ENCODE measurements at places on chromosomes 5 and 9.

GRCh38 chr5:55694152-55694830 is 17.8 kb downstream of the SLC38A9 start:
- no peak for DNase-seq

DNA sequence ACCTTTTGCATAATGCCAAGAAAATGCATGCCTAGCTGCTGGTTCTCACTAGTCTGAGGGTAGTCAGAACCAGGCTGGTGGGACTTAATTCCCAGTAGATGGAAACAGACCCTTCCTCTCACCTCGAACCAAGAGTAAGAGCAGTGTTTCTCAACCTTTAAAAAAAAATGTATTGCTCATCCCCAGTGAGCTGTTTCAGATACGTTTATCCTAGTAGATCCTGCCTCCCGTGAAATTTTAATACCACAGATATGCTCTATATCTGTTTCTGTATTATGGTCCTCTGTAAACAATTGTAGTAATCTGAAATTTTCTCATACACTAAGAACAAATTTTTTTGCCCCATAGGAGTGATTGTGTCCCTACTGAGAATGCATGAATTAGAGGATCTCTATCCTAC is 86.2 kb downstream of the TEK start:
- no peak for DNase-seq

DNA sequence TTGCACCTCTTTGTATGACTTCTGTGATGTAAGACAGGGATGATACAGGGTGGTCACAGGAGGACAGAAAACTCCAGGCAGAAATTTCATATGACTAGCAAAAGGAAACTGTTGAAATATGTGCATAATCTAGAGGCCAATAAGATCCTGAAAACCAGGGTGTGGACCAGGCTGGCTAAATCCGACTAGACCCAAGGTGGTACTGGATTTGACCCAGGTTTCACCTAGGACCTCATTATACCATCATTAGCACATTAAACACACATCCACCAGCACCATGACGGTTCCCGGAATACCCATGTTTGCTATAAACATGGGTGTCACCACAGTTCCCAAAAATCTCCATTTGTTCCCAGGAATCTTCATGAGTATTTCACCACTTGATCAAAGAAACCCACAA is 517.1 kb downstream of the ZNF608 start:
- DNase-seq = no peak

DNA sequence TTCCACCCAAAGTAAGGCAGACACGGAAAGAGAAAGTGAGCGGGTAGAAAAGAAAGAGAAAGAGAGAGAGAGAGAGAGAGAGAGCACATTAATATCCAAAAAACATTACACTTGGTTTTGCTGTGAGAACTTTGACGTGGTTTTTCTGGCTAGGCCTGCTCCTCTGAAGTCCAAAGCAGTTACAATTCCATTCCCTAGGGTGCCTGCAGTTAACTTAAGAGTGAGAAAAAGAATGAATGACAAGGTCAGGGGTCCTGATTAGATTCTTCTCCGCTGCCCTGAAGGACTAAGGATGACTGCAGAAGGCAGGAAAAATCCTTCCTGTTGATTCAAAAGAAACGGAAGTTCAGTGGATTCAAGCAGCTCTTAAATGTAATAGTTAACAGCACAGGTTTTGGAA is 589.8 kb downstream of the PRELID2 start:
- no peak for DNase-seq

DNA sequence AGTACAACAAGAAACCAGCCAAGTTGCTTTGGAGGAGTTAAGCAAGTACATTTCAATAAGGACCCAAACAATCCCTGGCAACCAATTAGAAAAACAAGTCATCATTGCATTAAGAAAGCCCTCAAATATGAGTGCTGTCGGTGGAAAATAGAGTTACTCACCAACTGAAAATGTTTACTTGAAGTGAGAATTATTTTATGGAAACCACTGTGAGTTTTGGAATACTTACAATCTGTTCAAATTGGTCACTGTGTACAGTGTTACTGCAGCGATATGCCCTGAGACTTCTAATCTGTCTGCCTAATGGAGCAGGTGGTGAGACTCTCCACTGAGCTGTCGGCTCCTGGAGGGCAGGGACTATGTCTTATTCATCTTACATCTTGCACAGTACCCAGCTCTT is 1073.2 kb upstream of the DMAC1 start:
- no peak for DNase-seq

DNA sequence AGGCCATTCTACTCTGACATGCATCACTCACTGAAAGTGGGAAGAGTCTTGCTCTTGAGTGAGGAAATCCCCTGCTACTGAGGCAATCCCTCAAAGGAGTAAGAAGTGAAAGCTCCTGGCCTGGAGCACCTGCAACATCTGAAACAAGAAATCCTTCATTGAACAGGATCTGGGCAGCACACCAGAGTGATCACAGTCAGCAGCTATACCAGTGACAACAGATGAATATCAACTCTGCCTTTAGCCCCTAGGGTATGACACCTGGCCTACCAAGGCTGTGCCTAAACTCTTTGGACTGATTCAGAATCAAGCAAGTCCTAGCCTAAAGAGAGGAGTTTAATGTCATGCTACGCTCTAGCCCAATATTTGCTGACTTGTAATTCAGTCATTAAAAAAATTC is 156.2 kb upstream of the CCDC152 start:
- no peak for DNase-seq

DNA sequence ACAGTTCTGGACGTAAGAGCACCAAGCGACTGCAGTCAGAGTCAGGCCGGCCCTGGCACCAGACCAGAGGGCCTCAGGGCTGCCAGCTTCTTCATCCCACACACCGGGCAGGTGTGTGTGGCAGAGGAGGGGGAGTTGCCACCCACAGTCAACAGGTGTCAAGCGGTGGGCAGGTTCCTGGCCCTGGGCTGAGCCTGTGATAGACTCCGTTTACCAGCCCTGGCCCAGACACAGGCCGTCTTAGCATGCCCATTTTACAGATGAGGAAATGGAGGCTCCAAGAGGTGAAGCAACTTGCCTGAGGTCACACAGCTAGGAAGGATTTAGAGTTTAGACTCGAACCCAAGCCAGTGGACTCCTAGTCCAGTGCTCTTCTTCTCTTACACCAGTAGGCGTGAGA is 71.8 kb downstream of the HMCN2 start:
- no peak for DNase-seq

- DNase-seq = no peak
Observed at GRCh38 chr5:102902135-102902448, 147.0 kb downstream of the PAM start.

GRCh38 chr5:14572385-14572784 is 9.2 kb upstream of the OTULINL start:
- no peak for DNase-seq

DNA sequence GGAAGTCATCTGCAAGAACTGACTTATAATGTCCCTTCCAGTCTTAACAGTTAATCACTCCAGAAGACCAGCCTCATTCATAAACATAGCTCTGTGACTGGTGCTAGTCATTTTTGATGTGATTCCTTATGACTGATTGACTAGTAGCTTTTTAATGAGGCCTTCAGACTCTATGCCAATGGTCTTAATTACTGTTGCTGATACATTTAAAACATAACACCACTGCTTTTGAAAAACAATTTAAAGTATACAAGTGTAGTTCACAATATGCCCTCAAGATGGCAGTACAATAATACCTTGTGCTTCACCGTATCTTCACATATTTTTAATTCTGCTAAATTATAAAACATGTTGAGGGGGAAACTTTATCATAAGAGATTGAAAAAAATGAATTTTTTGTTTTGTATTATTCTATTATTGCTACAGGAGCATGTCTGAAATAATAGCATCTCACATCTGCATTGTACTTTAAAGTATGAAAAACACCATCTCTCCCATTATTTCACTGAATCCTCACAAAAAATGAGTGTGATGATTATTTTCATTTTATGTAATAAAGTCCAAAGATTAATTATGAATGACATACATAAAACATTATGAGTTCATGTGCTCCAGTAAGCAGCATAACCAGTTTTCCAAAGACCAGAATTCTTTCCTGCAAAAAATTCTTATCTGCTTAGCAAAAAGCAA is 55.2 kb upstream of the SHISAL2B start:
- no peak for DNase-seq

- peak; percentile 72 for DNase-seq
Observed at GRCh38 chr9:135864447-135865049, 42.8 kb downstream of the CAMSAP1 start.

DNA sequence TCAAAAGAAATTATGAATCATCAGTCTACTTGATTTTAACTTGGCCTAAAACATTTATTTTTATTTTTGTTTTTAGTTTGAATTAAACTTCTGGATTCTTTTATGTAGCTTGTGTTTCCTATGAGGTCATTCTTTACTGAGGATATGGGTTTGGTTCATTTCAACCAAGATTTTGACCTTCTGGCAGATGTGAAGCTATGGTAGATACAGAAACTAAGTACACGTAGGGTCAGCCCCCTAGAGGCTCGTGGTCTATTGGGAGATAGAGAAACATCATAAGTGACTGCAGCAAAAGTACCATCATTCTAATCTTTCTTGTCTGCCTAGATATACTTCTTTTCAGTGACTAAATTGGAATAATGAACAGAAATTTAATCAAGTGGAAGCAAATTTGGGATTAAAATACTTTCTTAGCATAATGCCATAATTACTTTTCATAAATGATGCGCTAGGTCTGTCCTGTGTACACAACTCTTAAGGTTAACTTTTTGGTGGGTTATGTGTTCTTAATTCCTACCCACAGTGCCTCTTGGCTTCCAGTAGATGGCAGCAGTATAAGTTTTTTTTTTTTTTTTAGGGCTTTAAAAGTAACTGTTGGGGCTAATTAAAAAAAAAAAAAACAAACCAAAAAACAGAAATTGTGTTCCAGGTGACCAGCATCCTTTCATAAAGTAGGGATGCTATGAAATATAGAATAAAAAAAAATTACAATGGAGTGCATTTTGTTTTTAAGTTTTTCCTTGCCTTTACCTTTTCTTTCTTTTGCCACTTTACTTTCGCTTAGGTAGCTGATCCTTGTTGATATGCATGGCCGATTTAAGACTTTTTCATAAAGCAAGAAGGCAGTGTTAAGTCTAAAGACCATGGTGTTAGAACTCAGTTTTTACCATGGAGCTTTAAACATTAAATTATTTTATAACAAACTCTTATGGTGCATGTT is 49.9 kb downstream of the LRRTM2 start:
- DNase-seq = no peak

DNA sequence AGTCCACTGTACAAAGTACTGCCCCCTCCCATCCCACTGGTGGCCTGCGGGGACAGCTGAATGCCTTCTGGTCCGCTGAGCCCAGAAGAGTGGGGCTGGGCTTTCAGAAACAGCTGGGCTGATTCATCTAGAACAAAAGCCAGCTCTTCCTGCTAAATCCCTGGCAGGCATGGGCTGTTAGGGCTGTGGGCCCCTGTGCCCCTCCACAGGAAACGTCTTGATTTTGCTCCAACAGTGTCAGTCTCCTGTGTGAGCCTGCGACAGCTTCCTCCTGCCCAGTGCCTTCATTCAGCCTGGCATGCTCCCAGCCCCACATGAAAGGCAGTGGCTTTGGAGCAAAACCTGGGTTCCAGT is 6.9 kb upstream of the GSN start:
- peak; percentile 36 for DNase-seq

GRCh38 chr5:123144096-123144495 is 55.1 kb downstream of the PRDM6 start:
- no peak for DNase-seq

DNA sequence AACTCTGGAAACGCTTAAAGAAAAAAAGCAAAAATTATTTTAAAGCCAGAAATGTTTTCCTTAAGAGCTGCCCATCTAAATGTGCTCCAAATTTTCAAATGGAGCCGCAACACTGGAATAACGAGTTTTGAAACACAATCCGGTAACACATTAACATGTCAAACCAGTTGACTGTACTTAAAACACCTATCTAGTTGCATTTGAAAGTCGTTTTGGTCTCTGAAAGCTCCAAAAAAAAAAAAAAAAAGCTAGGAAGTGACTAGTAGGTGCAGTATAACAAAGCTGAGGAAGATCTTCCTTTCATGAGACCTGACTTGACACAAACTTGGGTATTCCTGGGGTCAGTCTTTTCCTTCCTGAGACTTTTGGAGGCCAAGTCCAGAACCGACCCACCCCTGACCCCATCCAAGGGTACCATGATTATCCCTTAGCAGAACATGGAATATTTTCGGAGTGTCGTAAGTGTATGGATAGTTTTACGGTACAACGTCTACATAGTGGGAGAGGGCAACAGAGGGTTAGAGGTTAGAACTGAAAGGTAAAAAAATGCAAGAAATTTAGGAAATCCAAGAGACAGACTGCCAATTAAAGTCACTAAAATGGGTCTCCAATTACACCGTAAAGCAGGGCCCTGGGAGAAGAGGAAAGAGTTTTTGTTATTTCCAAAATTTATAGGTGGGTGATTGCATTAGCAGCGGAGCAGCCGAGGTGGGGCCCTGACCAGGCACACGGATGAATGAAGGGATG is 812 bp downstream of the CETN3 start:
- no peak for DNase-seq

DNA sequence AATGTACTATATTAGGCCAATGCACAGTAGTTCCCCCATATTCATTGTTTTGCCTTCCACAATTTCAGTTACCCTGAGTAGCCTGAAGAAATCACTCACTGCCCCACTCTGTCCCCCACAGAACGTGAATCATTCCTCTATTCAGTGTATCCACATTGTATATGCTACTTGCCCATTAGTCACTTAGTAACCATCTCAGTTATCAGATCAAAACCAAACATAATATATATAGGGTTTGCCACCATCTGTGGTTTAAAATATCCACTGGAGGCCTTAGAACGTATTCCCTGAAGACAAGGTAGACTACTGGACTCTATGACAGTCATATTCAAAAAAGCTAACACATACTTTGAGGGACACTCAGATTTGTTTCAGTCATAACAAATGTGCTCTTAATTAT is 465.7 kb upstream of the RGMB start:
- no peak for DNase-seq

DNA sequence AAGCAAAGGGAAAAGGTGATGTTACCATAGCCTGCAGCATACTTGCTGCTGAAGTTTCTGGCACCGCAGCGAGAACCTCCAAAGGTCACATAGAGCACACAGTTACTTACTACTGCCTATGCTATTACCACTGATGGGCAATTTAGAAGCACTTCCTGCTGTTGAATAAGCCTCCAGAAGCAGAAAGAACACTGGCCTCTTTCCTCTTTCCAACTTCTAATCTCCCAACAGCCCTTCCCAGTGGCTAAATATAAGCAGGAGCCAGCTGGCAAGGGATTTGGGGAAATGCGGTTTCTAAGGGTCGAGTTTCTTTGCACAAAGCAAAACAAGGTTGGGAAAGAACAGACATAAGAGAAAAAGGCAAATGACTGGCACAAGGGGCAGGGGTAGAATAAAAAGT is 669.2 kb upstream of the ACO1 start:
- no peak for DNase-seq

DNA sequence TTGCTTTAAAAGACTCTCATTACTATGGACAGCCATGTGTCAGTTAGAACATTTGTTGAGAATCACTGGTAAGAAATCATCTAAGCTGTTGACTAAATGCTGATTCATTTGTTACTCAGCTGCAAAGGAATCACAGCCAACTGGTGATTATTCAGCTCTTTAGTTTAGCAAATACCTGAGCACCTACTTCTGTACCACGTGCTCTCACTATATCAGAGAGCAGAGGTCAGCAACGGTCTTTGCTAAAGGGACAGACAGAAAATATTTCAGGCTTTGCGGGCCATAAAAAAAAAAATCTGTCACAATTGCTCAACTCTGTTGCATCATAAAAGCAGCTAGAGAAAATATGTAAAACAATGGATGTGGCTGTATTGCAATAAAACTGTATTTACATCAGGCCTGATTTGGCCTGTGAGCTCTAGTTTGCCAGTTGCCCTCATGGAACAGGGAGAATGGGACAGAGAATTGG is 377.6 kb downstream of the DNAH5 start:
- DNase-seq = no peak
